ENCODE measurements at places on chromosomes 7 and 10.

DNA sequence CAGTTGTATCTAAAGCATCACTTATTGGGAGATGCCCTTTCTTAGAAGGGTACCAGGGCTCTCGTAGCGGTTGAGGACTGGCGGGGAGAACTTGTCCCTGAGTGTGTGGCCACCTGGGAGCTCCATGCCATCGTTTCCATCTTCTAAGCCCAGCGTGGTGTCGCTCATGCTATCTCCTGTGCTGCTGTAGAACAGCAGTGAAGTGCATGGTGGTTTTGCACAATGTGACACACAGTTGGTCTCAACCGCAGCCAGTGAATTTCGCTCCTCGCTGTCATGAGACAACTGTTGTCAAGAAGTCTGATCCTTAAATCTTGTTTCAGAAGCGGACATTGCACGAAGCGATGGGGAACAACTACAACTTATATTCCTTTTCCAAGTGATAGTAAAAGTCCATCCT, 283.4 kb downstream of the GRID1 start:
- DNase-seq = no peak

DNA sequence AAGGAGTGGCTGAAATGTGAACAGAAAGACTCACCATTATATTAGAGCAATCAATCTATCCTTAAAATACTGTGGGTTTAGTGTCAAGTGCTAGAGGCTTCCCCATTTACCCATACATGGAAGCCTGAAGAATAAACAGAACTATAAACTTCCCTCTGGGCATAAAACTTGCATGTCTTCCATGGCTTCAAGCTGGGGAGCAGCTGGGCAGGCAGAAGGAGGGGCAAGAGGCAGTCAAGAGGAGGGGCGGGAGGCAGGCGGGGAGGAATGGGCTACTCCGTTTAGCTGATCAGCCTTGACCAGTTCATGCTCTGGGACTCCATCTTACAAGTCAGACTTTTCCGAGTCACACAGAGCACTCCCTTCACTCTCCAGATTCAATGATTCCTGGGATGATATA, 3.5 kb upstream of the PRSS1 start:
- no peak for DNase-seq

GRCh38 chr10:7563770-7564169, 103.0 kb downstream of the ITIH5 start:
- DNase-seq = no peak

DNA sequence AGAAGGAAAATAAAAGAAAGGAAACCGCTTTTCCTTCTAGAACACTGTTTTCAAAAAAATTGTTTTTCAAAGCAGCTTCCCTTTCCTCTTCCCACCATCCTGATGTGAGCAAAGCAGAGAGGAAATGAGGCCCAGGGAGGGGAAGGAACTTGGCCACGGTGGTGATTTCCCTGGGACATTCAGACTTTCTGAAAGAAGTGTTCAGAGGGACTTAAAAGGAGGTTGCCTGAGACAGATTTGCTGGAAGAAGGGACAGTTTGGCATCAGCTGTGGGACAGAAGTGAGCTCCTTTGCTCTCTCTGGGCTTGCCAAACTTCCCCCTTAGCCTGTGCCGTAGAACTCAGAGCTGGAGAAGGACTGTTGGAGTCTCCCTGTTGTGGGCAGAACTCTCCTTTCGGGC, 30.3 kb downstream of the ADCYAP1R1 start:
- DNase-seq = no peak

- no peak for DNase-seq
Measured at GRCh38 chr10:71998119-71998839, 34.1 kb downstream of the CHST3 start.

- no peak for DNase-seq
Measured at GRCh38 chr10:68110027-68110426, 739 bp downstream of the MYPN start.

- no peak for DNase-seq
Measured at GRCh38 chr7:157409753-157410727, 73.2 kb downstream of the DNAJB6 start.
